ENCODE measurements at places on chromosomes 3 and 15. TPM values are rescaled to one million over a fixed set of nuclear protein-coding genes. Genes with fewer than 3 reads are reported as not detected.

LRRN1 gene
- total RNA-seq: 19.8 TPM

CCR3 gene
- not detected for total RNA-seq

NPTN gene
- 43.3 TPM for total RNA-seq

FNDC3B gene
- 140 TPM for total RNA-seq

CASR gene
- not detected for total RNA-seq

GOLGA8H gene
- 0.52 TPM for total RNA-seq
